ENCODE measurements at places on chromosomes 2 and 18. TPM values are rescaled to one million over a fixed set of nuclear protein-coding genes. Genes with fewer than 3 reads are reported as not detected.

DNA sequence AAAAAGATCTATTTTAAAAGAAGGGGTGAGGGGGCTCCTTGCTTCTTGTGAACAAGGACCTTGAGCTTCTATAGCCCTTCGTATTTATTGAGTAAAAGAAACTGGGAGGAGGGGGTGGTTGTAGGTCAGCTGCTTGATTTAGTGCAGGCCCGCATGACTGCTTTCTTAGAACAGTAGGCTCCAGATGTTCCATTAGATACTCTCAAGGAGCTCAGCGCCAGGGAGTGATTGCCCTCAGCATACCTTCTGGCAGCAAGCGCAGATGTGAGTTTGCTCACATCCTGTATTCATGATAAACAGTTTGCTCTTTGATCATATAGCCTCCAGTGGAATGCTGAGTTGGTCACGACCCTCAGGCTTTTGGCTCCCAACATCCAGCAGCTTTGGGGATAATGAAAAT lies 108.9 kb upstream of the XPO1 start:
- H3K4me1 ChIP-seq: no peaks in the 10 kb centered on the region
- H3K27me3 ChIP-seq: no peaks in the 10 kb centered on the region
- H3K4me3 ChIP-seq: no peak overlapping the region
- DNase-seq: no peak

BCL11A gene
- 2.2 TPM for total RNA-seq

MDH1B gene
- total RNA-seq: 0.33 TPM

DNA sequence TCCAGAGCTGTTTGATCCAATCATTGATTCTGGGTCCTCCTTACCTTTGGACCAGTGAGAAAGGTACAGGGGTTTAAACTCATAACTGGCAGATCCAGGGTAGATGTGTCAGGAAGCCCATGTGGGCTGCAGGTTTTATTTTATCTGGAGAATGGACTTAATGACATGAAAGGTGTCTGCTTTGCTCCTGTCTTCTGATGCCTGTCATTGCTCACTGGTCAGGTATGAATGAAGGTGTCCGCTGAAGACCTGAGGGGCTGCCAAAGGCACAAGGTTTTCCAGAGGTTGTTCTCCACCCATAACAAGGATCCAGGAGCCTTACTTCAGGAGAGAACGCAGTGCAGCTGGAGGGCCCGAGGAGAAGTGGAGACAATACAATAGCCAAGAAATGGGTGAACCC lies 74.2 kb downstream of the CHRNA1 start:
- no peak overlapping the region for H3K27ac ChIP-seq
- DNase-seq: no peak
- H3K27me3 ChIP-seq: no peaks in the 10 kb centered on the region
- no peaks in the 10 kb centered on the region for H3K4me1 ChIP-seq
- no peak overlapping the region for H3K4me3 ChIP-seq

DNA sequence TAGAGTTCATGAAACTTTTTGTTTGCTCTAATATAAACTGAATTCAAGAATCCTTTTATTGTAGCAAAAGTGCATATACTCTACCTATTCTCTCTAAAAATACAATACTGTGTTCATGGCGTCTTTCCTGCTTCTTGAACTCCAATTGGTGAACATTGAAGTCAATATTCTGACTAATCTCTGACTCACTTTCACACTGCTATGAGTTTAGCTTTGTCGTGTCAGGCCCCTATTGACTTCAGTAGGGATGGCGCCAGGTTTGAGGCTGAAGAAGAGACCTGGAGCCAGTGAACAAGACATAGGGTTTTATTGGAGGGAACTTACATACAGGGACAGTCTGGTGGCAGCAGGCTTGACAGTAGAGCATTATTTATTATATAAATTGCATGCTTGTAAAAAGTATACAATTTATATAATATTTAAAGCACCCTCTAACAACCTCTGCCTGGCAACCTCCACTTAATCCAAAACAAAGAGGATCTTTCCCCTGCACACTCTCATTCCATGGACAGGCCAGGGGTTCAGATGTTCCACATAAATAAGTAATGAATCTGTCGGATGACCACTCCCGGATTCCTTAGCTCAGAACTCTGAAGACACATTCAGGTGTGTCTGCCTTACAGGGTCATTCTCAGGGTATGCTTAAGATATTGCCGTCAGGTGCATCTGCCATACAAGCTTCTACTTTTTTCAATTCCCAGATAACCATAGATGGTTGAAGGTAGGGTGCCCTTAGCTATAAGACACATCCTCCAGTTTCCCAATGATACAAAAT lies 141.0 kb downstream of the CERS6 start:
- no peaks in the 10 kb centered on the region for H3K27me3 ChIP-seq
- no peaks in the 10 kb centered on the region for H3K36me3 ChIP-seq
- DNase-seq: no peak
- H3K4me1 ChIP-seq: peaks cover 27% of the 10 kb centered on the region
- H3K27ac ChIP-seq: no peak overlapping the region

SPAST gene
- 9.0 TPM for total RNA-seq

NT5C1B gene
- not detected for total RNA-seq

REEP1 gene
- total RNA-seq: 29.4 TPM

SPP2 gene
- total RNA-seq: not detected

DNA sequence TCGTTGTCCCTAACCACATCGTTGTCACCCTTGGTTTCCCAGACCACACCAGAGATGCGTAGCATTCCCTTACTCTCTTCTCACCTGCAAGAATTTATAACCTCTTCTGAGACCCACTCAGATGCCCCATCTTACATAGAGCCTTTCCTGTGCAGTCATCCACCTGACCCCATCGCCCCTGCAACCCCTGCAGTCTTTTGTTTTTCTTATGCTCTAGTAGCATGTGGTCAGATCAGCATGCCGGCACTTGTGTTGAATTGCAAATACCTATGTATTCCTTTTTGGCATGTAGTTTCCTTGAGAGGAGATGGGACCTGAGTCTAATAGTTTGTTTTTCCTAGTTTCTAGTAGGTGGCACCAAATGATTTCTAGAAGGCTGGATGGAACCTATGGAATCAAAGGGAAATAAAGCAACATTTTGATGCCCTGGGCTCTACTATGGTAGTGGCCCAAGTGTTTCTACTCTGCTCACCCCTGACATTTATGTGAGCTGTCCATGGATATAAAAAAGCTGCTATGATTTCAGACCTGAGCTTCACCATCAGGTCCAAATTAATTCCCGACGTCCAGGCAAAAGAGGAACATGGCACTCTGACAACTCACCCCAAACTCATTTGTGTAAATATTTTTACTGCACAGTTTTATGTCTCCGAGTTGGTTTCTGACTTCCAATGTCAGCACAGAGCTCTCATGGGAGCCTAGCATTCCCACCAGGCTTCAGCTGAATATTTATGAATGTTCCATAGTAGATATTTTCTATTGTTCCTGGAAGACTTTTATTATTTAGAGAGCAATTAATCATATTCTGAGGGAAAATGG lies 143.6 kb downstream of the RNF144A start:
- no peaks in the 10 kb centered on the region for H3K27me3 ChIP-seq
- H3K4me3 ChIP-seq: no peak overlapping the region
- no peaks in the 10 kb centered on the region for H3K36me3 ChIP-seq
- H3K4me1 ChIP-seq: no peaks in the 10 kb centered on the region
- DNase-seq: no peak
- H3K27ac ChIP-seq: no peak overlapping the region

TLX2 gene
- not detected for total RNA-seq

- H3K27ac ChIP-seq: peak overlapping the region; percentile 81
- no peaks in the 10 kb centered on the region for H3K36me3 ChIP-seq
- DNase-seq: no peak
- no peaks in the 10 kb centered on the region for H3K27me3 ChIP-seq
These were observed 37.5 kb upstream of the DSG1 start for GRCh38 chr18:31280502-31280901.

DNA sequence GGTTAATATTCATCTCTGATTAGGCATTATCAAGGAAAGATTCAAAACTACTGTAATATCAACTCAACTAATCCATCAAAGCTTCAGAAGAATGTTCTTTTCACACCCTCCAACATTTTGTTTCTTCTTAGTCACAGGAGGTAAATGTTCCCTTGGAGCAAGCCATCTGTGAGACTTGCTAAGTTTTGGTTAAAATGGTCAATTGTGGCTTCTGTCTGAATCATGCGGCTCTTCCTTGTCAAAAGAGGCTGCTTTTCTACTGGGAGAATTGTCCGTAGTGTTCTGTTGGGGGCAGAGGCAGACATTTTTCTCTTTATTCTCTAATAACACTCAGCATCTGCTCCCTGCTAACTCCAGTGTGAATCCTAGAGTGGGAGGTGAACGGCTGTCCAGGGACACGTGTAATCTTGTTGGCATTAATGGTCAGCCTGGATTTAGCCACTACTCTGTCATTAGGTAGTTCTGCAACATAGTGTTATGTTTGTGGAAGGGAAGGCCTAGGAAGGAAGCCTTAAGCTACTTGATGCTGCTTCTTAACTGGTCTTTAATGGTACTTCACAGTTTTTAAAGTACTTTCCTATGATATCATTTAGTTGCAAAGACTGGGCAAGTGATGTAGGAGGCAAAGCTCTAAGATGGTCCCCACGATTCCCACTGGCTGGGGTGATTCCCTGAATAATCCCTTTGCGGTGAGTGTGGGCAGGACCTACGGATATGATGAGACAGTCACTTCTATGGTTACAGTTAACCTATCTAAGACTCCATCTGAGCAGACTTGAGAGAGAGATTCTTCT lies 22.6 kb upstream of the FAP start:
- no peak overlapping the region for H3K27ac ChIP-seq
- peaks cover 8% of the 10 kb centered on the region for H3K4me1 ChIP-seq
- no peaks in the 10 kb centered on the region for H3K27me3 ChIP-seq
- no peak overlapping the region for H3K4me3 ChIP-seq

FAHD2B gene
- total RNA-seq: 20.8 TPM

- no peak for DNase-seq
- H3K36me3 ChIP-seq: no peaks in the 10 kb centered on the region
These were observed 238.8 kb downstream of the ZNF407 start for GRCh38 chr18:74836296-74837139.

DNA sequence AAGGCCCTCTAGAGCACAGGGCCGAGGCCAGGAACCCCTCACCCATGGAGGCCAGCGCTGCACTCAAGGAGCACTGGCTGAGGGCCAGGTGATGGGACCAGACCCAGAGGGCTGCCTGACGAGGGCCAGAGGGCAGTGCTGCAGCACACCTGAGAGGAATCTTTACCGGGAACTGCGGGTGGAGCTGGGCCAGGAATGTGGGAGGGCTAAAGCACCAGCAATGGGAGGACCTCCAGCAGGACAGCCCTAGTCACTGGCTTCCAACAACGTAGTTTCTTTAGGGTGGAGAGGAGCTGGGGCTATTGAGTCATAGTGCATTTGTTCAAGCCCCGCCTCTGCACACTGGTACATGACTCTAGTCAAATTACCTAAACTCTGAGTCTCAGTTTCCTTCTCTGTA lies 143.4 kb downstream of the TMEM17 start:
- no peak overlapping the region for H3K4me3 ChIP-seq
- H3K4me1 ChIP-seq: no peaks in the 10 kb centered on the region

DHX57 gene
- 6.9 TPM for total RNA-seq

- no peak for DNase-seq
- no peaks in the 10 kb centered on the region for H3K36me3 ChIP-seq
- no peak overlapping the region for H3K4me3 ChIP-seq
- H3K27me3 ChIP-seq: no peaks in the 10 kb centered on the region
- no peak overlapping the region for H3K27ac ChIP-seq
These were observed 1099.9 kb downstream of the DPP10 start for GRCh38 chr2:115542331-115542730.

DNA sequence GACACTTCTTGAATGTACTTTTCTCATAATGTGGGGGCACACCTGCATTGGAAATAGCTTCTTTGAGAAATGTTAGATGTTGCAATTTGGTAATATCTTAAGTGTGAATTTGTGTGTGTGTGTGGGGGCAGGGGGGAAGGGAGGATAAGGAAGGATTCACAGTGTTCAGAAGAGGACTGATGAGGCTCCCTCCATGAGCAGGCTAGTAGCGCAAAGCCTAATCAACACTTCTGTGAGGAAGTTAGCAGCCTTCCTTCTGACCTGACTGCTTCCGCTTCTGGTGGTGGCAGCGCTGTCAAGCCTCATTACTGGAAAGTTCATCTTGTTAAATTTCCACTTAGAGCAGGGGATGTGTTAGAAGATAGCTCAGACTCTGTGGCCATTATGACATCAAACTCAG lies 295.4 kb upstream of the SPRED2 start:
- H3K27ac ChIP-seq: no peak overlapping the region
- H3K27me3 ChIP-seq: no peaks in the 10 kb centered on the region
- H3K36me3 ChIP-seq: no peaks in the 10 kb centered on the region
- no peak for DNase-seq
- no peaks in the 10 kb centered on the region for H3K4me1 ChIP-seq
- no peak overlapping the region for H3K4me3 ChIP-seq

- peak overlapping the region; percentile 99 for H3K27ac ChIP-seq
- H3K4me1 ChIP-seq: no peaks in the 10 kb centered on the region
- peak overlapping the region; percentile 81 for H3K4me3 ChIP-seq
- H3K27me3 ChIP-seq: no peaks in the 10 kb centered on the region
These were observed 1.8 kb upstream of the ZEB2 start for GRCh38 chr2:144521686-144522085.

DNA sequence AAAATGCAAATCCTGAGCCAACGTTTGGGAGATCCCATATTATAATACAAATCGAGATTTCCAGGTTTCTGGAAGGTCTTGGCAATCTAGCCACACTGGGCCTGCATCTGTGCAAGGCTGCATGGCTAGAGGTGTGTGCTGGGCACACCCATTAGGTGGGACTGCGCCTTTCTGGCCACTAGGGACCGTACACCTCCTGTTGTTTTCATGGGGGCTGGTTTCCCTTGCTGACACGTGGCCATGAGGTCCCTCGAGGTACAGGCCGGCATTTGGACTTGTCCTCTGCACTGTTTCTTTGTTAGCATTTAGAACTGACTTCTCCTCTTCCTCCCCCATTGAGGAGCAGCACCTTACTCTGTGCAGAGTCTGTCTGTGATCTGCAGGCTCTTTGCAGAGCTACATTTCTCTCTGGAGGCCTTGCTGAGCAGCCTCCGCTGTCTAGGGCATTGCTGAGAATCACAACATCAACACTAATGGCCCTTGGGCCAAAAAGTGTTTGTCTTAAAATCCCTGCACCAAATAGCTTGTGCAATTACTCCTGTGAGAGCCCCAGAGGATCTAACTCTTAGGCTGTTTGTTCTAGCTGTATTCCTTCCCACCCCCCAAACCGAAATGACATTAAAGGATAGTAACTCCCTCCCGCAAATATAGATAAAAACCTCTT lies 131.2 kb downstream of the NEDD4L start:
- no peaks in the 10 kb centered on the region for H3K36me3 ChIP-seq
- H3K27ac ChIP-seq: no peak overlapping the region
- no peaks in the 10 kb centered on the region for H3K27me3 ChIP-seq
- no peak overlapping the region for H3K4me3 ChIP-seq

ASB18 gene
- 7.6 TPM for total RNA-seq

PLB1 gene
- 2.1 TPM for total RNA-seq

ZNF385B gene
- 33.3 TPM for total RNA-seq

- H3K27ac ChIP-seq: no peak overlapping the region
- no peak for DNase-seq
- H3K4me1 ChIP-seq: peaks cover 12% of the 10 kb centered on the region
- H3K36me3 ChIP-seq: no peaks in the 10 kb centered on the region
- H3K4me3 ChIP-seq: no peak overlapping the region
- no peaks in the 10 kb centered on the region for H3K27me3 ChIP-seq
These were observed 159.7 kb upstream of the GLI2 start for GRCh38 chr2:120575966-120576365.
